ENCODE measurements at places on chromosomes 7 and 10. TPM values are rescaled to one million over a fixed set of nuclear protein-coding genes. Genes with fewer than 3 reads are reported as not detected.

- DNase-seq = no peak
Measured at GRCh38 chr10:27258838-27259812, 18.5 kb upstream of the ACBD5 start.

- no peak for DNase-seq
Measured at GRCh38 chr10:87739703-87740102, 78.3 kb downstream of the ATAD1 start.

The NPM3 gene
- total RNA-seq = 47.7 TPM

DNA sequence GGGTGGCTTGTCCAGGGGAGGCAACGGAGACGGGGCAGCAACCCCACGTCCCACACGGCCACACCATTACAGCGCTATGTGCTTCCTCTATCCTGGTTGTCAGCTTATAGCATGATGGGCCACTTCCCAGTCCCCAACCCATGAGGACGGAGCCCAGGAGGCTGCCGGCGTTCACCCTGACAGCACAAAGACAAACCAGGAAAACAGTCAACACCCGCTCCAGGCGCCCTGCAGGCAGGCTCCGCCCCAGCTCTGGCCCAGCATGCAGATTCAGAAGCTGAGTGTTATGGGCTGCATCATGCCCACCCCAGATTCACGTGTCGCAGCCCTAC is 14.8 kb downstream of the WDR86 start:
- DNase-seq = no peak

The LIPF gene
- not detected for total RNA-seq

The SPDYE2 gene
- total RNA-seq = not detected

The LRIT1 gene
- not detected for total RNA-seq
